Endothelial cell of umbilical vein (primary cell): ENCODE measurements at places on chromosomes 6 and 20. TPM values are rescaled to one million over a fixed set of nuclear protein-coding genes. Genes with fewer than 3 reads are reported as not detected.

DNA sequence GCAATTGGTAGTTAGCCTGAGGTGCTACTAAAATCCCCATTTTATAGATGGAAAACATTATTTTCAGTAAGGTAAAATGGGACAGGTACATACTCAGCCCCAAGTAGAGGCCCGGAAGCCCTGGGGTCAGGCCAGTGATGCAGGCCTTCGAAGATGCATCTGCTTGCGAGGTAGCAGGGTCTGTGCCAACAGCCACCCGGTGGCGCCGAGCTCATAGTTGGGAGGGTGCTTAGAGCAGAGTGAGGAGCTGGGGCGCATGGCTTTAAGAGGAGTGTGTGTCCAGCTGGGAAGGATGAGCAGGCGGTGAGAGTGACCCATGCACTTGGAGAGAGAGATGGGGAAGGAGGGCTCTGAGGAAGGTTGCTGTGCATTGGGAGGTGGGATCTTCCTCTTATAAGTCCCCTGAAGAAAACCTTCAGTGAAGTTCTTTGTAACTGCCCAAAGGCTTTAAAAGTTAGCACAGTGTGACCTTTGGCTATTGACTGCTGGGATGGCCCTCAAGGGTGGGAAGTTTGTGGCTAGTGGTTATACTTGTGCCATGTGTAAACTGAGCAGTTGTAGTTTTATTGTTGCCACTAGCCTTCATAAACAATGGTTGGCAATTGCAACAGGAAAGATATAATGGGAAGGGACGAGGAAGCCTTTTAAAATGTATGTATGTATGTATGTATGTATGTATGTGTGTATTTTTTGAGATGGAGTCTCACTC lies 71.1 kb downstream of the TOX2 start:
- H3K27me3 ChIP-seq, result no peaks in the 10 kb centered on the region
- no peaks in the 10 kb centered on the region for H3K36me3 ChIP-seq
- H3K27ac ChIP-seq, result no peak overlapping the region
- peak; percentile 31 for DNase-seq

- H3K27ac ChIP-seq, result no peak overlapping the region
- DNase-seq, result no peak
- H3K4me1 ChIP-seq, result peaks cover 5% of the 10 kb centered on the region
- no peak overlapping the region for H3K4me3 ChIP-seq
Observed at GRCh38 chr6:3453413-3454272, 3.2 kb downstream of the SLC22A23 start.

- DNase-seq, result no peak
- H3K27me3 ChIP-seq, result no peaks in the 10 kb centered on the region
- peaks cover 11% of the 10 kb centered on the region for H3K4me1 ChIP-seq
- no peaks in the 10 kb centered on the region for H3K36me3 ChIP-seq
- H3K4me3 ChIP-seq, result peak overlapping the region; percentile 60
Observed at GRCh38 chr20:38673261-38673660, 51.0 kb upstream of the SLC32A1 start.

The CRISP3 gene
- not detected in 2 replicates for total RNA-seq

GRCh38 chr6:5981126-5982026 lies 25.3 kb downstream of the NRN1 start:
- H3K4me3 ChIP-seq, result no peak overlapping the region
- no peaks in the 10 kb centered on the region for H3K27me3 ChIP-seq
- H3K4me1 ChIP-seq, result no peaks in the 10 kb centered on the region
- H3K36me3 ChIP-seq, result no peaks in the 10 kb centered on the region
- no peak for DNase-seq
- H3K27ac ChIP-seq, result no peak overlapping the region

GRCh38 chr6:140459209-140459608 lies 1084.8 kb upstream of the CITED2 start:
- H3K4me3 ChIP-seq, result no peak overlapping the region
- no peak overlapping the region for H3K27ac ChIP-seq
- no peaks in the 10 kb centered on the region for H3K27me3 ChIP-seq
- H3K4me1 ChIP-seq, result no peaks in the 10 kb centered on the region
- H3K36me3 ChIP-seq, result no peaks in the 10 kb centered on the region
- no peak for DNase-seq

The SYNDIG1 gene
- total RNA-seq, result not detected in 2 replicates

DNA sequence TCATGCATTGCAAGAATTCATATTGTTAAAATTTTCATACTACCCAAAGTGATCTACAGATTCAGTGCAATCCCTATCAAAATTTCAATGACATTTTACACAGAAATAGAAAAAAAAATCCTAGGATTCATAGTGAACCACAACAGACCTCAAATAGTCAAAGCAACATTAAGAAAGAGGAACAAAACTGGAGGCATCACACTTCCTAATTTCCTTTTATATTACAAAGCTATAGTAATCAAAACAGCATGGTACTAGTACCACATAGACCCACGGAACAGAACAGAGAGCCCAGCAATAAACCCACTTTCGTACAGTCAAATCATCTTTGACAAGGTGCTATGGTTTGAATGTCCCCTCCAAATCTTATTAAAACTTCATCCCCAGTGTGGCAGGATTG lies 39.7 kb downstream of the NTSR1 start:
- no peak overlapping the region for H3K27ac ChIP-seq
- H3K27me3 ChIP-seq, result no peaks in the 10 kb centered on the region
- no peaks in the 10 kb centered on the region for H3K36me3 ChIP-seq
- no peak overlapping the region for H3K4me3 ChIP-seq
- no peak for DNase-seq

The SMLR1 gene
- total RNA-seq, result not detected in 2 replicates

DNA sequence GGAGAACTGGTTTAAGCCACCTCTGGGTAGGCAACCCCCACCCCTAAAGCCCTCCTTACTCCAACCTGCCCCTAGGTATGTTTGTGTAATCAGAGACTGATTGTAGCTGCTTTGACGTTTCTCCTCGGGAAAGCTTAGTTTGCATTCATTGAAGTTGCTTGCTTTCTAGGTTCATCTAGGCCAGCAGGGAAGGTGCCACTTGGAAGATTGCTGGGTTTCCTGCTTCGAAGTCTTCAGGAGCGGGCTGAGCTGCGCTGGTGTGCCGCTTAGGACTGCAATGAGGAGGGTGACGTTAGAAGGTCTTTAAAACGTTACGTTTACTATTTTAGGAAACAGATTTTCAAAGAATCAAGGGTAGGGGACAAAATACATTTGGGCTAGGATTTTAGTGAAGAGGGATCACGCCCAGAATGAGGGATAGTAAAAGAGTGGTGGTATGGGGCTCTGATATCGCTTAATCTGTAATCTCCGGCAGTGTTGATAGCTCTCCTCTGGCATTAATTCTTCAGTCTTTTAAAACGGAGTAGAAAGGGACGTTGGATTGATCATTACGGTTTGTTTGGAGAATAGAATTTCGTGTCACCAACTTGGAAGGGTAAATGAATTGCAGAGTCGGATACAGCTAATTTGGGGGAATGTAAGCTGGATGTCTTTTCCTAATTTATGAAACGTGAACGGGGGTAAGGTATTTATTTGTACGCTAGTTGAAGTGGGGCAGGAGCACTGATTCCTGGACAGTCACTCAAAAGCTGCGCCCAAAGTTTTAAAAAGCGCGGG lies 92.6 kb upstream of the PRDM1 start:
- H3K4me1 ChIP-seq, result peaks cover 22% of the 10 kb centered on the region
- no peaks in the 10 kb centered on the region for H3K36me3 ChIP-seq
- peak; percentile 4 for DNase-seq
- H3K4me3 ChIP-seq, result no peak overlapping the region

The SLA2 gene
- not detected in 2 replicates for total RNA-seq

- H3K27ac ChIP-seq, result peak overlapping the region; percentile 98
- H3K36me3 ChIP-seq, result no peaks in the 10 kb centered on the region
- H3K4me1 ChIP-seq, result peaks cover 38% of the 10 kb centered on the region
- H3K4me3 ChIP-seq, result no peak overlapping the region
- DNase-seq, result peak; percentile 95
Observed at GRCh38 chr6:71478834-71479541, 190.4 kb downstream of the OGFRL1 start.

- no peaks in the 10 kb centered on the region for H3K27me3 ChIP-seq
- H3K27ac ChIP-seq, result no peak overlapping the region
- H3K4me1 ChIP-seq, result no peaks in the 10 kb centered on the region
- no peaks in the 10 kb centered on the region for H3K36me3 ChIP-seq
Observed at GRCh38 chr20:12069181-12069580, 151.5 kb downstream of the BTBD3 start.

- H3K36me3 ChIP-seq, result no peaks in the 10 kb centered on the region
- peaks cover 50% of the 10 kb centered on the region for H3K27me3 ChIP-seq
- no peak for DNase-seq
- H3K4me3 ChIP-seq, result peak within 1 kb of the TSS; percentile 42
- no peak within 1 kb of the TSS for H3K27ac ChIP-seq
- H3K4me1 ChIP-seq, result peaks cover 8% of the 10 kb centered on the region
Observed at GRCh38 chr6:46491201-46491627, at the start of gene RCAN2. Gene RCAN2, minus strand, starts transcription at chr6:46491449.

GRCh38 chr6:34888874-34889555 lies at the start of gene ANKS1A:
Gene ANKS1A, plus strand, starts transcription at chr6:34889255. Its CDS starts 148 bp downstream, at chr6:34889403.
- H3K27me3 ChIP-seq, result no peaks in the 10 kb centered on the region
- H3K27ac ChIP-seq, result peak within 1 kb of the TSS; percentile 82
- H3K4me3 ChIP-seq, result peak within 1 kb of the TSS; percentile 80
- DNase-seq, result peak; percentile 48
- no peaks in the 10 kb centered on the region for H3K36me3 ChIP-seq

The XPO5 gene
- 45.9 and 50.0 TPM in 2 replicates for total RNA-seq

DNA sequence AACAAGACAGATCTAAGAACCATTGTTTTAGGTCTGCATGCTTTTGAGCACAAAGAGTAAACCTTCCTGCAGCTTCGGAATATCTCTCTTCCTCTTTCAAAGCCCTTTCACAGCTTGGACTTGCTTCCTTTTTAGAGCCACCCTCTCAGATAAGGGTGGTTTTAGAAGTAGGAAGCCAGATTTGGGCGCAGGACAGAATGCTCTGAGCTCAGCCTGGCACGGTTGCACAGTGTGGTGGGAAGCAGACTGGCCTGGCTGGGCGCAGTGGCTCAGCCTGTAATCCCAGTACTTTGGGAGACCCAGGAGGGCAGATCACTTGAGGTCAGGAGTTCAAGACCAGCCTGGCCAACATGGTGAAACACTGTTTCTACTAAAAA lies 35.6 kb upstream of the PNRC1 start:
- no peaks in the 10 kb centered on the region for H3K27me3 ChIP-seq
- no peak for DNase-seq
- H3K4me3 ChIP-seq, result no peak overlapping the region
- no peaks in the 10 kb centered on the region for H3K36me3 ChIP-seq
- no peaks in the 10 kb centered on the region for H3K4me1 ChIP-seq

- H3K4me3 ChIP-seq, result peak overlapping the region; percentile 78
- no peaks in the 10 kb centered on the region for H3K36me3 ChIP-seq
- H3K4me1 ChIP-seq, result peaks cover 14% of the 10 kb centered on the region
- H3K27me3 ChIP-seq, result peaks cover 30% of the 10 kb centered on the region
- no peak for DNase-seq
Observed at GRCh38 chr20:51801122-51801822, 1.0 kb downstream of the SALL4 start.

DNA sequence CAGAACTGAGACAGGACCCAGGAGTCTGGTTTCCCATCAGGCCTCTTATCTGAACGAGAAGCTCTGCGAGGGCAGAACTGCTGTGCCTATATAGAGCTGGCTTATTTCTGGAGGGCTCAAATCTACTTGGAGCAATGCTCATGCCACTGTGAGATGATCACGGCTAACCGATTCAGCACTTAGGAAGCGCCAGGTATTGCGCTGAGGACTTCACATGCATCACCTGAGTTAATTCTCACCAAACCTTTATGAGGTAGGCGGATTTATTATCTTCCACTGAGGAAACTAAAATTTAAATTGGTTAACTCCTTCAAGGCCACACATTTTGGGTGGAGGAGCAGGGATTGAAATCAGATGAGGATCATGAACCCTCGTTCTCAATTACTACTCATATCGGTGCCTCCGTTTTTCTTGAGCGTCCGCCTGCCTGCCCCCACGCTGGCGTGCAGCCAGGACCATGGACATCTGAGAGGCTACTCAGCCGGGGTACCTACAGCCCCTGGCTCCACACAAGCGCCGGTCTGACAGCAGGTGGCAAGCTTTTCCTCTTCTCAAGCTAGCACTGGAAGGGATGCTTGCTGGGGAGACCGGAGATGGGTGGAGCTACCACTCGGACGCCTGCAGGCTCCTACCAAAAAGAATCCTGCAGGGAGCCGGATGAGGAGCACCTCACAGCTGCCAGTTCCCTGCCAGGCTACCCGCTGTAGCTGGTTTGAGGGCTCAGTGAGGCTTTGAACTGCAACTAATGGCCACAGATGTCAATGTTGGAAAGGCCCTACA lies 1.0 kb upstream of the PCIF1 start:
- DNase-seq, result peak; percentile 67
- H3K27ac ChIP-seq, result peak overlapping the region; percentile 89
- H3K27me3 ChIP-seq, result no peaks in the 10 kb centered on the region

The LZTS3 gene
- 3.6 and 4.5 TPM in 2 replicates for total RNA-seq

DNA sequence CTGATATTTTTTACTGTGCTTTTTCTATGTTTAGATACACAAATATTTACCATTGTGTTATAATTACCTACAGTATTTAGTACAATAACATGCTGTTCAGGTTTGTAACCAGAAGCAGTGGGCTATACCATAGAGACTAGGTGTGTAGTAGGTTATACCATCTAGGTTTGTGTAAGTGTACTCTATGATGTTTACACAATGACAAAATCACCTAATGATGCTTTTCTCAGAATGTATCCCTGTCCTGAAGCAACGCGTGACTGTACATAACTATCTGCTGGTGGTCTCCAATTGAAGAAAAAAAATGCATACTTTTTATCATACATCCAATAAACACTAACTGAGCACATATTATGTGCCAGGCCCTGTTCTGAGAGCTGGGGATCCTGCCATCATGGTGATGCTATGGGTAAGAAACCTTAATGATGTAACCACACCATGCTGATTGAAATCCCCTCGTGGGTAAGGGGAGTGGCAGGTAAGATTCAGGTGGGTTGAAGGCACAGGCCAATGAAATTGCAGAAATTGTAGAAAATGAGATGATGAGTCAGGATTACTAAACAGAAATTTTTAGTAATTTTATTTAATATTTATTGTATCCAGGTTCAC lies 76.8 kb downstream of the FYN start:
- no peak overlapping the region for H3K27ac ChIP-seq
- no peaks in the 10 kb centered on the region for H3K36me3 ChIP-seq
- DNase-seq, result no peak
- peaks cover 6% of the 10 kb centered on the region for H3K4me1 ChIP-seq
- no peak overlapping the region for H3K4me3 ChIP-seq

The PRSS35 gene
- not detected in 2 replicates for total RNA-seq
